ENCODE measurements at places on chromosomes 6 and 20. TPM values are rescaled to one million over a fixed set of nuclear protein-coding genes. Genes with fewer than 3 reads are reported as not detected.

GRCh38 chr20:49941456-49941855 is 5.3 kb downstream of the RNF114 start:
- peaks cover 30% of the 10 kb centered on the region for H3K4me1 ChIP-seq
- no peak for DNase-seq
- H3K4me3 ChIP-seq, result no peak overlapping the region
- peak overlapping the region; percentile 89 for H3K27ac ChIP-seq

DNA sequence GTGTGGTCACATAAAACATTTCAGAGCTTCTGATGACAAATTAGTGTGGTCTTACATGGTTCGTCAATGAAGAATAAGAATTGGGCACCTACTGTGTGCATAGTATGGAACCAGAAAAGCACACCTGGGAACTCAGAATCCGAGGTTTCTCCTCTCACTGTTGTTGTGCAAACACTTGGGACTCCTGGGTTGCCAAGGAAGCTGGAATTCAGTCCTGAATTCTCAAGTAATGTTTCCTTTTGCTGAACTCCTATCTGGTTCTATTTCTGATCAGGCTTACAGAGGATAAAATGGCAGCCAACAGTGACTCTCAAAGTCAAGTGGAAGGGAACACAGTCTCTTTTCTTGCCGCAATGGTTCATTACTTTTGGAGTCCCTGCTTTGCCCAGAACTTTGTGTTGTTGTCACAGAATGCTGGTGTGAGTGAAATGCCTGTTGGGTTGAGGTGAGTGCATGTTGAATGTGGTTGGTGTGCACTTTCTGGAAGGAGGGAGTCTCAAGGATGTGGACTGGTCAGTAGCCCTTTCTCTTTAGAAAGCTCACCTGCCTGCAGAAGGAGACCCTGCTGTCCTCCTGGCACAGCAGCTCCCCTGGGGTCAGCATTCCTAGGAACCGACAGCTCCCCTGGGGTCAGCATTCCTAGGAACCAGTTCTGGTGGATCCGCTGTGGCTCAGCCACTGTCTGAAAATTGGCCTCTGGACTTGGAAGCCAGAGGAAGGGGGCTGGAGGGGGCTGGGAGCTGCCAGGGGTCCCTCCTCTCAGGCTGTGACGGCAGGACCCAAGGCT is 1.4 kb downstream of the UNC93A start:
- H3K27ac ChIP-seq, result no peak overlapping the region
- no peaks in the 10 kb centered on the region for H3K27me3 ChIP-seq
- no peak overlapping the region for H3K4me3 ChIP-seq
- no peak for DNase-seq
- H3K4me1 ChIP-seq, result peaks cover 21% of the 10 kb centered on the region

The GINS1 gene
- total RNA-seq, result 70.4 TPM

DNA sequence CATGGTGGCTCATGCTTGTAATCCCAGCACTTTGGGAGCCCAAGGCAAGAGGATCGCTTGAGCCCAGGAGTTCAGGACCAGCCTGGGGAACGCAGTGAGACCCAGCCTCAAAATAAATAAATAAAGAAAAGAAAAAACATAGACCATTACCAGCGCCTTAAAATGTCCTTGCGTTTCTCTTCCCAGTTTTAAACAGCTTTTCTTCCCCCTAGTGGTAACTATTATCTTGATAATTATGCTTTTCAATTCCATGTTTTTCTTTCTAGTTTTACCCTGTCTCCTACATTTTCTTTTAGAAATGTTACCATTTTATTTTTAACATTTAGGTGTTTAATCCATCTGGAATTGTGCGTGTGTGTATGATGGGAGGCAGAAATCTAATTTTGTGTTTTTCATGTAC is 24.4 kb downstream of the DNAH8 start:
- H3K4me3 ChIP-seq, result no peak overlapping the region
- H3K4me1 ChIP-seq, result 0 out of 2 replicates have a peak, but pooled peaks cover 2% of the 10 kb centered on the region

DNA sequence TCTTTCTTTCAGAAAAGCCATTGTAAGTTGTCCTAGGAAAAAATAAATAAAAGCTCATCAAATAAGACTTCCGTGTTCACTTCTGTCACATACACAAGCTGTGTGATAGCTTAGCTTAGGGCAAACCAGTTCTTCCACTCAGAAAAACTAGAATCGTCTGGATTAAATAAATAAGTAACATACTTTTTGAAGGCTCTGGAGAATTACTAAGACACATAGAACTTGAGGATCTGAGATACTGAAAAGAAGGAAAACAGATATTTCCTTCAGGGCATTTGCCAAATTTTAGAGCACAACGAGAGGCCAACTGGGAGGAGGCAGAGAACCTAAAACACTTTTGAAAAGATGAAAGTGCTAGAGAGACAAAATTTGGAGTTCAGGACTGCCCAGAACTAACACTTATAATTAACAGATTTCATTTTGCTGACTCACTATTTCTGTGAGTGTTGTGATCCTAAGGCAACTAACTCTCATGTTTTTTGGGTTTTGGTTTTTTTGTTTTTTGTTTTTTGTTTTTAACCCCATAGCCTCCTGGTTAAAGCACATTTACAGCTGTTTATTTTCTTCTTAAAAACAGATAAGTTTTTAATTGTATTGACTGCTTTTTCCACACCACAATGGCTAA is 38.7 kb upstream of the THEMIS start:
- no peaks in the 10 kb centered on the region for H3K27me3 ChIP-seq
- H3K4me1 ChIP-seq, result no peaks in the 10 kb centered on the region
- H3K36me3 ChIP-seq, result no peaks in the 10 kb centered on the region
- no peak overlapping the region for H3K4me3 ChIP-seq
- H3K27ac ChIP-seq, result no peak overlapping the region
- DNase-seq, result no peak

DNA sequence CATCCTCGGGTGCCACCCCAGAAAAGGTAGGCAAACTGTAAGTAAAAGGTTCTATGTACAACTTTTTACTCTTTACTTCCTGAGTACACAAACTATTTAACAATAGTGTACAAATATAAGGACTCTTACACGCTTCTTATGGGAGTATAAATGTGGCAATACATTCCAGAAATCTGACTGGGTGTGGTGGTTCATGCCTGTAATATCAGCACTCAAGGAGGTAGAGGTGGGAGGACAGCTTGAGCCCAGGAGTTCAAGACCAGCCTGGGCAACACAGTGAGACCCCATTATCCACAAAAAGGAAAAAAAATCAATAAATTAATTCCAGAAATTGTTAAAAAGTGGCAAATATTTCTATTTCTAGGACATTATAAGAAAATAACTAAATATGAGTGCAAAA is 48.9 kb downstream of the PIGU start:
- no peak for DNase-seq
- H3K36me3 ChIP-seq, result peaks cover 10% of the 10 kb centered on the region
- no peaks in the 10 kb centered on the region for H3K27me3 ChIP-seq
- no peak overlapping the region for H3K27ac ChIP-seq

DNA sequence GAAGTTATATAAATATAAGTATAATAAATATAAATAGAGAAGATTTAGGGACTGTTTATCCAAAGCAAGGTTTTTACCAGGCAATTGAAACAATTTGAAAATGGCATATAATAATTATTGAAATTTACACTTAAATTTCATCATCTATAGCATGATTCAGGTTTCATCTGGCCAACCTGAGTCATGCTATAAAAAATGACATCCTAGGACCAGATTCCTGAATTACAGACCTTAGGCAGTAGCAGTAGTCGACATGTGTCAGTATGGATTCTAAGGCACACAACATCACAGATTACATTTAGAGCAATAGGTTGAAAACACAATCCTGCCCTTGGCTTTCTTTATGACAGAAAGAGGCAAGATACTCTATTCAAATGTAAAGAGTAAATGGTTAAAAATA is 592.3 kb downstream of the PHF3 start:
- no peak for DNase-seq
- no peaks in the 10 kb centered on the region for H3K4me1 ChIP-seq
- no peak overlapping the region for H3K4me3 ChIP-seq
- H3K27me3 ChIP-seq, result no peaks in the 10 kb centered on the region

GRCh38 chr6:42374018-42374669 is 77.6 kb downstream of the TRERF1 start:
- no peak for DNase-seq
- no peak overlapping the region for H3K4me3 ChIP-seq
- H3K36me3 ChIP-seq, result no peaks in the 10 kb centered on the region
- peaks cover 17% of the 10 kb centered on the region for H3K4me1 ChIP-seq
- no peak overlapping the region for H3K27ac ChIP-seq

The ABHD16B gene
- total RNA-seq, result not detected

- no peak for DNase-seq
- H3K27me3 ChIP-seq, result peaks cover 38% of the 10 kb centered on the region
- no peak overlapping the region for H3K27ac ChIP-seq
- H3K4me3 ChIP-seq, result no peak overlapping the region
Measured at GRCh38 chr6:136552054-136552453, 1.8 kb upstream of the MAP7 start.

GRCh38 chr6:69422475-69422874 is 374.3 kb downstream of the LMBRD1 start:
- H3K4me1 ChIP-seq, result peaks cover 12% of the 10 kb centered on the region
- no peak overlapping the region for H3K27ac ChIP-seq
- no peaks in the 10 kb centered on the region for H3K36me3 ChIP-seq

The EXOC2 gene
- total RNA-seq, result 40.2 TPM

DNA sequence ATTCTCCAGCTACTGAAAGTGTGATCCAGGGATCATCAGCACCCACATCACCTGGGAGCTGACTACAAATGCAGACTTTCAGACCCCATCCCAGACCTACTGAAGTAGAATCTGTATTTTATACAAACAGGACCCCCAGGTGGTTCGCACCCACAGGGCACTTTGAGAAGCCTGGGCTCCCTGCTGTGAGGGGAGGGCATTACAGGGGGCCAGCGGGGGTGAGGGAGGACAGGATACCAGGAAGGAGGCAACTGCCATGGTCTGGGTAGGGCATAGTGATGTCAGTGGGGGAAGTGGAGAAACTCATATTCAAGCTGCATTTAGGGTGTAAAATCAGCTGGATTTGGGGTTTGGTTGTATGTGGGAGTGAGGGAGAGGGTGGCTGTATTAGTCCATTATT is 2.0 kb upstream of the ADA start:
- peak overlapping the region; percentile 67 for H3K4me3 ChIP-seq
- peaks cover 52% of the 10 kb centered on the region for H3K27me3 ChIP-seq
- no peak for DNase-seq
- H3K36me3 ChIP-seq, result peaks cover 20% of the 10 kb centered on the region

GRCh38 chr6:127732927-127733326 is 156.0 kb downstream of the C6orf58 start:
- DNase-seq, result no peak
- H3K27ac ChIP-seq, result no peak overlapping the region
- no peaks in the 10 kb centered on the region for H3K36me3 ChIP-seq

DNA sequence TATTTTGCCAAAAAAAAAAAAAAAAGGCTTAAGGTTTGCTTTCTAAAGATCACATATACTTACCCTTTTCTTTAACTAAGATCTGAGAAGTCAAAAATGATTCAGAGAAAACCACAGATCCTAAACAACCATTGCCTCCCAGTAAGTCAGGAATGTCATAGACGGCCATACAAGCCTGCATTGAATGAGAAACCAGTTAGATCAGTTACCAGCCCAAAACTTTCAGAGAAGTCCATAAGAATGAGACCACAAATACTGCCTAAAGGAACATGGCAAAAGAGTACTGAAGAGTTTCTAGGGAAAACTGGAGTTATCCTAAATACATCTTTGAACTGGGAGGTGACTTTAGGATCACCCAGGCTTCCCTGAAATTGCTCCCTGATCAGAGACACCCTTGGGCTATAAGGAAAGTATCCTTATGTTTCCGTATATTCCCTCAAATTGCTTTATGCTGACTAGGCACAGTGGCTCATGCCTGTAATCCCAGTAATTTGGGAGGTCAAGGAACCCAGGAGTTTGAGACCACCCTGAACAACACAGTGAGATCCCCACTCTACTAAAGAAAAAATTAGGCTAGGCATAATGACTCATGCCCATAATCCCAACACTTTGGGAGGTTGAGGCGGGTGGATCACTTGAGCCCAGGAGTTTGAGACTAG is 79.4 kb upstream of the SLC4A11 start:
- no peak overlapping the region for H3K27ac ChIP-seq
- H3K27me3 ChIP-seq, result no peaks in the 10 kb centered on the region
- peaks cover 9% of the 10 kb centered on the region for H3K36me3 ChIP-seq
- DNase-seq, result no peak
- no peak overlapping the region for H3K4me3 ChIP-seq
- peaks cover 4% of the 10 kb centered on the region for H3K4me1 ChIP-seq

The NKAIN4 gene
- 9.6 TPM for total RNA-seq

The BPIFB1 gene
- 0.09 TPM for total RNA-seq

DNA sequence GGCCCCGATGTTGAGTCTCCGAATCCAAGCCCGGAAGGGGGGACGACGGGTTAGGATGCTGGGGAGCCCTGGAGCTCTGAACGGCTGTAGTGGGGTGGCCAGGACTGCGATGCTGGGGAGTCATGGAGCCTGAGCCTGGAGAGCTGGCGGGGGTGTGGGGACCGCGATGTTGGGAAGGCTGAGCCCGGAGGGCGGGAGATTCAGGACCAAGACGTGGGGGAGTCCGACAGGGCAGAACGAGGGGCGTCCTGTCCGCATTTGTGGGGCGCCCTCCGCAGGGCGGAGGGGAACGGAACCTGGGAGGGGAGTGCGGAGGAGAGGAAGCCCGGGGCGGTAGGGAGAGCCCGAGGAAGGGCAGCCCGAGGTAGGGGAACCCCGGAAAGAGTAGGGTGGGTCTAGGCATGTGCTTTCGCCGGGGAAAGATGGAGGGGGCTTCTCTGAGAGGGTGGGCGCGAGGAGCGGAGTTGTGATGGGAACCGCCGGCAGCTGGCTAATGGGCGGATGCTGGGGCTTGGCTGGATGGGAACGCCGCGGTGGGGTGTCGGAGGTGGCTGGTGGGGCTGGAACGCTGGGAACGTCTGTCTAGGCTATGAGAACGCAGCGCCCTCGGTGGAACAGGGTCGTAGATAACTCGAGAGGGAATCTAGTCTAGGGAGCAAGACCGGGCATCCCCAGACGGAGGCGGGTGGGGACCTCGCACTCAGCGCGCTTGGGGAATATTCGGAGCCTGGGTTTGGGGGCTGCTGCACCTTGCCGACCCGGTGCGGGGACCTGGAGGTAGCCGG is 684 bp downstream of the PAQR8 start:
- no peak overlapping the region for H3K27ac ChIP-seq
- peak; percentile 67 for DNase-seq
- peaks cover 32% of the 10 kb centered on the region for H3K27me3 ChIP-seq
- 0 out of 2 replicates have a peak, but pooled peaks cover 2% of the 10 kb centered on the region for H3K36me3 ChIP-seq
- peaks cover 34% of the 10 kb centered on the region for H3K4me1 ChIP-seq

- H3K36me3 ChIP-seq, result peaks cover 6% of the 10 kb centered on the region
- H3K27me3 ChIP-seq, result no peaks in the 10 kb centered on the region
- no peak overlapping the region for H3K4me3 ChIP-seq
- DNase-seq, result no peak
Measured at GRCh38 chr6:52489881-52490280, 69.7 kb downstream of the EFHC1 start.

- peaks cover 32% of the 10 kb centered on the region for H3K27me3 ChIP-seq
- no peak overlapping the region for H3K4me3 ChIP-seq
- H3K36me3 ChIP-seq, result no peaks in the 10 kb centered on the region
- H3K4me1 ChIP-seq, result peaks cover 7% of the 10 kb centered on the region
- DNase-seq, result no peak
Measured at GRCh38 chr6:108556250-108556649, 4.5 kb upstream of the FOXO3 start.

DNA sequence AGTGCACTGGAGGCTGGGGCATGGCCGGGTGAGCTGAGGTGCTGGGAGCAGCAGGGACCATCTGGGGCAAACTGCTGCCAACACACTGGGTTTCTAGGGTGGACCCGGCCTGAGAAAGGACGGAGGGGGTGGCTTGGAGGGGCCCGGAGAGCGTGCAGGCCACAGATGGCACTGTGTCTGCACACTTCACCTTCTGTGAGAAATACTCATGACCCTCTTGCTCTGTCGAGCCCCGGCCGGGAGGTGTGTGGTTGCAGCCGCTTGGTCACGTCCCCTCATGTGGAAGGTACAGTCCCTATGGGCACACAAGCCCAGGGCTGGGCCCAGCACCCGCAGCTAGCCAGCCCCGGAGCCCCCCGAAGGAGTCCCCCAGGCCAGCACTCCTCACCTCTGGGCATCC is 59.7 kb downstream of the RBM38 start:
- H3K36me3 ChIP-seq, result peaks cover 3% of the 10 kb centered on the region
- no peak overlapping the region for H3K4me3 ChIP-seq
- peaks cover 11% of the 10 kb centered on the region for H3K4me1 ChIP-seq
- no peak for DNase-seq

Measured in WTC11 (cell line).